ENCODE measurements at places on chromosomes 13 and 19.

GRCh38 chr13:75469047-75469446, 12.9 kb downstream of the TBC1D4 start:
- DNase-seq, result no peak

- no peak for DNase-seq
Measured at GRCh38 chr19:45076851-45077730, 813 bp upstream of the ZNF296 start.

DNA sequence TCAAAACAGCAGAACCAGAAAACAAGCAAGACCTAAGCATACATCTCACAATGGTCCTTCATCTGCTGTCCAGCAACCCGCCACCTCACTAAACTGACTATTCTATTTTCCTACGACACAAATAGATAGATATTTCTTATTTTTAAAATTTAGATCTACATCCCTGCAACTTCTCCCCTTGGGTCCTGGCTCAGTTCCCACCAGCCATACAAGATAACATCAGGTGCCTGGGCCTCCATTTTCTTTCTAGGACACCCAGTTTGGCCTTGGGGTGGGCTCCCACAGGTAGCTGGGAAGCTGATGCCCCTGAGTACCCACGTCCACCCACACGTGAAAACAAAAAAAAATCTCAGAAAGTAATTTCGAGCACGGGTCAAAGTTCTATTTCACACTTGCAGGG, 47.6 kb downstream of the TGDS start:
- DNase-seq, result no peak

- DNase-seq, result no peak
Measured at GRCh38 chr19:14107581-14108461, 9.7 kb downstream of the PRKACA start.

GRCh38 chr13:36130193-36130551, 1.0 kb downstream of the DCLK1 start:
- no peak for DNase-seq

DNA sequence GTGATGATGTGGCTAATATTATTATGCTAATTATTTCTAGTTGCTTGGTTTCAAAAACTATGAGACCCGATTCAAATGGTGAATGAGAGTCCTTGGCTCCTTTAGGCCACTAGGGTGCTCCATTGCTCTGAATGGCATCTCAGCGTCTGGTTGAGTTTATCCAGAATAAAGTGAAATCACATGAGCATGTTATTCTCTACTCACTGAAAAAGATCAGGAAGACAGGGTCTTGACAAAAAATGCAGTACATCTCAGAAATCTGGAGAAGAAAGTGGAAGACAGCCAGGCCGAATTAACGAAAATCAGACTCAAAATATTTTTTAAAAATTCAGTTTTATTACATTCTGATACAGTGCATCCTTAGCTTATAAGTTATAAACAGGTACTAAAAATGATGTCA, 516.2 kb downstream of the MYO16 start:
- DNase-seq, result peak; percentile 51

DNA sequence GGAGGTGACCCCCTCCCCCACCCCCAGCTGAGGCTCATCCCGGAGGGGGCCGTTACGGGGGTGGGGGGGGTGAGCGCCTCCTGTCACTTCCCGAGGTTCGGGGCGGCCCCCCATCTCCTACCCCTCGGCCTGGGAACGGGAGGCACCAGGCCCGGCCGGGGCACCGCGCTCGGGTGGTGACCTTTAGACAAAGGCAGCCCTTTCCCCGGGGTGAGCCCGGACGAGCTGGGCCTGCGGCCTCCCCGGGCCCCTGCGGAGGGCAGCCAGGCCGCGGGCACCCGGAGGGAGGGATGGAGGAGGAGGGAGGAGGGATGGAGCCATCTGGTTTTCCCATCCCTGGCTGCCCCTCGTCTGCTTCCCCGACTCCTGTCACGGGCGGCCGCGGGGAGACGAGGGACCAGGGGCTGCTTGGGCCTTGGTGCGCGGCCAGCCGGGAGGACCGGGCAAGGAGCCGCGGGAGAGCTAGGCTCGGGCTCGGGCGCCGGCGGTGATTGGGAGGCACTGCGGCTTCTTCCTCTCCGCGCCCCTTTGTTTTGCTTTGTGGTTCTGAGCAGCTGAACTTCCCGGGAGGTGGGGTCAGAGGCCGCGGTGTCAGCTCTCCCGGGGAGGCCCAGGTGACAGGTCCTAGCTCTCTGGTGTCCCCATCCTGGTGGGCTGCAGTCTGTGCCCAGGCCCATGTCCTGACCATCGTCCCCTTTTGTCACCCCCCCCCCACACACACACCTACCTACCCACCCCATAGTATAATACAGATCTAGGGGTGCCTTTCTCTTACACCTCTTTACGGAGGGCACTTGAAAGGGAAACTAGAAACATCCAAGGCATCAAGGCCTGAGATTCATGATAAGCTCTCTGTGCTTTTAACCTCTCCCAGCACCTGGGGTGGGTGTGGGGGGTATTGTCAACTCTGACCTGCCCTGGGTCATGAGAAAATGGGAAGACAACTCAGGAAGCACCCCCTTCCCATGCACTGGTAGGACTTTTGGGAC, 1.3 kb downstream of the BICRA start:
- DNase-seq, result peak; percentile 55

DNA sequence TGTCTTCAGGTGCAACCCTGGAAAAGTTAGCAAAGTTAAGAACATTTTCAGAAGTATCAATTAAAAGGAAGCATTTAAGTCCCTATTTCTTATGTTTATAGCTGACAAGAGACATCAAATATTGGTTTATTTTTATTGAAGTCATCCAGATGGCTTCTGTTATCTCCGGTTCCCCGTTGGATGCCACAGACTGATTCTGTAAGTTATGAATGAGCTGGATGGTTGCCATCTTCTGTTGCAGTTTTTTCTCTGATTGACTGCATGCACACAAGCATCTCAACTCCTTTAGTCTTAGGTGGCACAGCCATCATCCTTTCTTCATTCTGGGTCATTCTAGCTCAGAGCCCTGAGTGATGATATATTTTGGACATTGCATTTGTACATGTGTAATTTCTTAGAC, 10.6 kb upstream of the OXGR1 start:
- DNase-seq, result no peak

- no peak for DNase-seq
Measured at GRCh38 chr13:89746554-89746953, 1600.9 kb upstream of the MIR17HG start.

DNA sequence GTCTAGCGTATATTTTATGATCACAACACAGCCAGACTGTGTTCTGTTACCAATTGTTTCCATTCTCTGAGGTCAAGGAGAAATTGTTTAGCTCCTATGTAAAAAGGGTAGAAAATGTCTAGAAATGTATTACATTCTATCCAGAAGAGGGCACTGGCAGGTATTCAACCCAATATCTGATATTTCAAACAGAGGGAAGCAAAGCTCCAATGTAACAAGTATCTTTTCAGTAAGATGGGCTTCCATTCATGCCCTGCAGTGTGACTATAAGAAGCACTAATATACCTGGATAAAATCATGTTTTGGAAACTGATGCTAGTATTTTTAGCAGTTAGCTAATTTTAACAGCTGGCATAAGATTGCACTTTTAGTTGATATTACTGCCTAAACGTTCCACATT, 312.7 kb downstream of the FGF14 start:
- DNase-seq, result no peak

DNA sequence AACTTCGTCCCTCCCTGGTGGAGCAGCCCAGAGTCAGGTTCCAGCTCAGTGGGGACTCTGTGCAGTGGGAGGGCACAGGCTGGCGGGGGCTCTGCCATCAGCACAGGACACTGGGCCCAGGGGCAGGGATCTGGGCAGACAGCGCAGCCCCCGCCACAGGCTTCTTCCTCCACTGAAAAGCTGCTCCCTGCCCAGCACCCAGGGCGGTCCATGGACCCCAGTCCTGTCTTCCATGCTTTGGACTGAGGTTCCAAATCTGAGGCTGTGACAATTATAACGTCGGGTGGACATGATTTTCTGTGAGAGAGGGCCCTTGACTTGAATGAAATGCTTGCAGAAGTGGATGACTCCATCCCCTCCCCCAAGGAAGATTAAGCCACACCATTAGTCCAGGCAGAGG, 21.2 kb upstream of the NCCRP1 start:
- no peak for DNase-seq

GRCh38 chr13:113364901-113365582, 1.1 kb upstream of the GRTP1 start:
- no peak for DNase-seq

DNA sequence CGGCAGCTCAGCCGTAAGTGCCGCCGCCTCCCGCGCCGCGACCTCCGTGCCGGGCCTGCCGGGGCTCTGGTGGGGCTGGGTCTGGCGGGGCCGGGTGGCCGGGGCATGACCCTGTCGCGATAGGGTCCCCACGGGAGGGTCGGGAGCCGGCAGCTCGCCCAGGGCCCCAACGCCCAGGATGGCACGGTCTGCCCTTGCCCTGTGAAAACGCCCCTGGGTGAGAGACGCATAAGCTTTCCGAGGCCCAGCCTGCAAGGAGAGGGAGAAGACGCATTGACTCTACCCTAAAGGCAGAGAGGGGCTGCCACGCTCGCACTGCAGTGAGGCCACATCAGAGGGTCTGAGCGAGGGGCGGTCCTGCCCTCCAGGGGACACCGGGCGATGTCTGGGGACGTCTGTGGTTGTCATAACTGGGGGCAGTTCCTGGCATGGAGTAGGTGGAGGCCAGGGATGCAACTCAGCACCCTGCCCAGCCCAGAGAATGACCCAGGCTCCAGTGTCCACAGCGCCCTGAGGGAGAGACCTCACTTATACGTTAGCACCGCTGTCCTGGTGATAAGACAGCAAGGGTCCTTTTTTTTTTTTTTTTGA, 539 bp downstream of the ZNF554 start:
- no peak for DNase-seq

- DNase-seq, result no peak
Measured at GRCh38 chr13:24279327-24280110, 29.9 kb upstream of the C1QTNF9 start.

- DNase-seq, result no peak
Measured at GRCh38 chr13:41107104-41107571, 25.5 kb downstream of the KBTBD6 start.

DNA sequence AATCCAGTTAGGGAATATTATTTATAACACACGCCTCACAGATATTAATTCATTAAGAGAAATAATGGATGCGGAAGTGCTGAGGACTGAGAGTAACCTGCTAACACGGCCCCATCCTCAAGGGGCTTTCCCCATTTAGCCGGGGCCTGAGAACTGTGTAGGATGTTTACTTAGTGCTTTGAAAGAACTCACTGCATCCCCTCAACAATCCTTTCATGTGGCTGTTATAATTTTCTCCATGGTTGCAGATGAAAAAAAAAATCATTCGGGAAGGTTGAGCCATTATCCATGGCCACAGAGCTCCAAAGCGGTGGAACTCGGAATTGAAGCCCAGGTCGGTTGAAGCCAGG, 98.2 kb downstream of the ING1 start:
- DNase-seq, result no peak

DNA sequence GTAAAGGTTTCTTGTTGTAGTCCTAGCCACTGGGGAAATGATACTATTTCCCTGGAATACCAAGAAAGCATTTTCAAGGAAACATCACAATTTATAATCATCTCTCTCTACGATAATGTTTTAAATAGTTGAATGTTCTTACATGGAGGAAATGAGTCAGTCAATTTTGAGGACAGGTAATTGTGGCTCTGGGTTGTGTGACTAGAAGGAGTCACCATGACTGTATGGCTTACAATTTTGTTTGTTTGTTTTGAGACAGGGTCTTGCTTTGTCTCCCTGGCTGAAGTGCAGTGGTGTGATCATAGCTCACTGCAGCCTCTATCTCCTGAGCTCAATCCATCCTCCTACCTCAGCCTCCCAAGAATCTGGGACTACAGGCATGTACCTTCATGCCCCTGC, 47.4 kb downstream of the COG3 start:
- DNase-seq, result no peak
